ENCODE measurements at places on chromosomes 5 and 9. TPM values are rescaled to one million over a fixed set of nuclear protein-coding genes. Genes with fewer than 3 reads are reported as not detected.

- no peak overlapping the region for H3K27ac ChIP-seq
- H3K36me3 ChIP-seq, result no peaks in the 10 kb centered on the region
- no peaks in the 10 kb centered on the region for H3K27me3 ChIP-seq
- peaks cover 15% of the 10 kb centered on the region for H3K4me1 ChIP-seq
- H3K4me3 ChIP-seq, result no peak overlapping the region
These were observed 70.9 kb downstream of the LMNB1 start for GRCh38 chr5:126847826-126848251.

GRCh38 chr9:124861342-124862229, at the start of the genes ARPC5L and RPL35:
Gene ARPC5L (plus strand): TSS chr9:124862130. CDS start chr9:124869291, 7,161 bp downstream.
Gene RPL35 (minus strand): TSS chr9:124861957. CDS start chr9:124861912, 45 bp downstream.
- DNase-seq, result peak; percentile 99
- H3K4me3 ChIP-seq, result peak within 1 kb of the TSS; percentile 81
- H3K27ac ChIP-seq, result peak within 1 kb of the TSS; percentile 92
- H3K27me3 ChIP-seq, result no peaks in the 10 kb centered on the region

DNA sequence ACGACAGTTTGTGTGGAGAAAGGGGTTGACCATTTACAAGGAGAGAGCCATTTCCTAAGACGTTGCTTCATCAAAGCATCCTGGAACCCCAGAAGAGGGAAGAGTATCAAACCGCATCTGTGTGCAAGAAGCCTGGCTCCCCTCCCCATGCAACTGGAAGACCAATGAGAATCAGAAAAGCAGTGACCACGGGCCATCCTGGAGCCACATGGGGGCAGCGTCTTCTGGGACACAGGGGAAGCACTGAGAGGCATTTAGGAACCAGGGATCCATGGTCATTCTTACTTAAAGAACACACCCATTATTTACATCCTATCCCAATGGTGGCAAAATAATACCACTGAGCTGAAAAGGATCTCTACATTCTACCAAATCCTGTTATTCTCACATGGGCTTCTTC, 29.3 kb downstream of the SEMA5A start:
- H3K27ac ChIP-seq, result no peak overlapping the region
- no peaks in the 10 kb centered on the region for H3K36me3 ChIP-seq
- no peak for DNase-seq
- H3K27me3 ChIP-seq, result no peaks in the 10 kb centered on the region

DNA sequence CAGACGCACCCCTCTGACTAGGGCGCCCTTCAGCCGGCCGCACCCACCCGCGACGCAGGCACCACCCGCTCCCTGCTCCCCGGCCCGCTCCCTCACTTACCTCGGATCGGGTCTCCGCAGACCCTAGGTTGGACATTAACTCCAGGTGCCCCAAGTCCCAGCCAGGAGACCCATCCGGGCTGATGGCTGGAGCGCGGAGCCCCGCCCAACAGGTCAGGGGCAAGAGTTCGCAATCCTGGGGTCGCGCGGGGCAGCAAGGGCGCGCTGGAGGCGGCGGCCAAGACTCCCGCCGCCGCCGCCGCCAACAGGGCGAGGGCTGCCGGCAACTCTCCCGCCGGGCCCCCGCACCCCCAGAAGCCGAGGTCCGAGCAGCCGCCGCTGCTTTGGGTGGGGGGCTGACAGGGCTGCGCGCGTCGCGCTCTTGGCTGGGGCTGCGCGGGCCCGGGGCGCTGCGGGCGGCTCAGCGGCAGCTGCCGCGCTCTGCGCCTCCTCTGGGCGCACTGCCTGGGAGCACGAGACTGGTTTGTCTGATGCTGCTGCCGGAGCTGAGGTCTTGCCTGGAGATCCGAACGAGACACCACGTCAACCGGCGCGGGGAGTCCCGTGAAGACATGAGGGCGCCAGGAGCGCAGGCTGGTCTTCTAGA, at the start of gene GDNF:
Gene GDNF, minus strand, starts transcription at position 635 of the 646 bp plus-strand sequence. CDS start 5,245 bp downstream, outside the sequence.
- peak within 1 kb of the TSS; percentile 40 for H3K4me3 ChIP-seq
- H3K4me1 ChIP-seq, result peaks cover 45% of the 10 kb centered on the region
- H3K27ac ChIP-seq, result no peak within 1 kb of the TSS

DNA sequence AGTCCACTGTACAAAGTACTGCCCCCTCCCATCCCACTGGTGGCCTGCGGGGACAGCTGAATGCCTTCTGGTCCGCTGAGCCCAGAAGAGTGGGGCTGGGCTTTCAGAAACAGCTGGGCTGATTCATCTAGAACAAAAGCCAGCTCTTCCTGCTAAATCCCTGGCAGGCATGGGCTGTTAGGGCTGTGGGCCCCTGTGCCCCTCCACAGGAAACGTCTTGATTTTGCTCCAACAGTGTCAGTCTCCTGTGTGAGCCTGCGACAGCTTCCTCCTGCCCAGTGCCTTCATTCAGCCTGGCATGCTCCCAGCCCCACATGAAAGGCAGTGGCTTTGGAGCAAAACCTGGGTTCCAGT, 6.9 kb upstream of the GSN start:
- H3K36me3 ChIP-seq, result no peaks in the 10 kb centered on the region
- H3K27me3 ChIP-seq, result no peaks in the 10 kb centered on the region
- DNase-seq, result no peak
- no peaks in the 10 kb centered on the region for H3K4me1 ChIP-seq

The TMEM252 gene
- not detected for total RNA-seq

The SPATA31D4 gene
- total RNA-seq, result not detected

The ZBED3 gene
- 32.1 TPM for total RNA-seq
